Body of pancreas (tissue), 4 donors: ENCODE measurements at places on chromosomes 5 and 9. TPM values are rescaled to one million over a fixed set of nuclear protein-coding genes. Genes with fewer than 3 reads are reported as not detected.

DNA sequence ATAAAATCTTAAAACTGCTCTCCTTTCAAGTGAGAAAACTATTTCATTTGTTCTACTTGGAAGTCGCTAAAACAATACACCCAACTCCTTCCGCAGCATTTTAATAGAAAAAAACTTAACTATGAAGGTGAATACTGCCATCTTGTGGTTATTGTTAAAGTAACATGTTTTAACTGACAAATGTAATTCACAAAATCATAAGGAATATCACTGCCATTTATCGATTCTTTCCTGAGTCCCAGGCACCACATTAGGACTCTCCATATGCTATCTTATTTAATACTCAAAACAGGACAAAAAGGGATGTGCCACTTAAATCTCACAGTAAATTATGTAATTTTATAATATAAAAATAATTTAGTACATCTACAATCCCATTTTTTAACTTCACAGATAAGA, 130.5 kb upstream of the ITGA1 start:
- no peak for DNase-seq

Gene ABCA2
- total RNA-seq = 28.7 TPM

GRCh38 chr9:124544535-124544934, 37.3 kb upstream of the NR5A1 start:
- no peak for DNase-seq

Gene RLN2
- not detected for total RNA-seq

DNA sequence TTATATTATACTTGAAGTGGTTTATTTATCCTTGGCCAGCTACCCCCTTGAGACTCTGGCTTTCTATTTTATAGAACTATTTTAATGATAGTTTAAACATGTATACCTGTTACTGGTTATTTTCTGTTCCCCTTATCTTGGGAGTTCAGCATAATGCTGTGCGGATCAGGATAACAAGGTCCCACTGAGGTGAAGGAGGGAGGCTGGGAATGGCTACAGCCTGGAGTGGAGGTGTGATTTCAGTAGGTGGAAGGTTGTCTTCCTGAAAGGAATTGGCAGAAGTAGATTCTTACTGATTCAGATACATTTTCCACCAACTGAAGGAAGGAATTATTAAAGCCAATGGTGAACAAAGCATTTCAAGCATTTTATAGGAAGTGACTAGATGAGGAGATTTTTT, 38.9 kb downstream of the PAM start:
- DNase-seq = no peak

DNA sequence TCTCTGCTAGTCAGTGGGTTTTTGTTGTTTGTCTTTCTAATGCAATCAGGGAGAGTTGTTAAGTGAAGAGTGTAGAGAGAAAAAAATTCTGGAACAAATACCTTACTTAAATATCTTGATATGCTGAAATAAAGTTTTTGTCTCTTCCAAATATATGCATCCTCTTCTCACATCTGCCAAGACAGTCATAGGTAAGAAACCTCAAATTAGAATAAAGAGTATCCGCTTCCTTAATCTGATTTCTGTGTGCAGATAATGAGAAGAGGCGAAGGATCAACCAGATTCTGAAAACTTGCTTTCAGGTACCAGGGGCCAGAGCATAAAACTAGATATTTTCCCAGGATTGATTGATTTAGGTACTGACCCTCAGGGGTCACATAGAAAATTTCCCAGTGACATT, 11.3 kb upstream of the IL6ST start:
- no peak for DNase-seq

GRCh38 chr9:76525196-76525595, 66.2 kb downstream of the GCNT1 start:
- DNase-seq = no peak

Gene CEMIP2
- total RNA-seq = 28.3 TPM

- DNase-seq = no peak
Observed at GRCh38 chr5:117072439-117072838, 497.8 kb upstream of the SEMA6A start.

DNA sequence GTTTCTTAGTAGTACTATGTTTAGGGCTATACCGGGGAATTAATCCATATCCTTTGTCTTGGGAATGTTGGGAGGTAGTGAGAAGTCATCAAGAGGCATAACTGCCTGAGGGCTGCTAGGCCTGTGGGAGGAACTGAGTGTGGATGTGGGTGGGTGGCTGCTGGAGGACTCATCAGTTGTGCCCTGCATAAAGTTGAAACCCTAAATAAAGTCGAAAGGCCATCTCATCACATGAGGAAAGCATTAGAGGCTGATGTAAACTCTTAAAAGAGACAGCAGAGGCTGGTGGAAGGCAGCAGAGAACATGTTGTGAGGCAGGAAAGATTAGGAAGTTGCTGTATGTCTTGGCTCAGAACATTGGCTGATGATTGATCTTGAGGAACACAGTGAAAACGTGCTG, 143.8 kb downstream of the MAST4 start:
- no peak for DNase-seq

DNA sequence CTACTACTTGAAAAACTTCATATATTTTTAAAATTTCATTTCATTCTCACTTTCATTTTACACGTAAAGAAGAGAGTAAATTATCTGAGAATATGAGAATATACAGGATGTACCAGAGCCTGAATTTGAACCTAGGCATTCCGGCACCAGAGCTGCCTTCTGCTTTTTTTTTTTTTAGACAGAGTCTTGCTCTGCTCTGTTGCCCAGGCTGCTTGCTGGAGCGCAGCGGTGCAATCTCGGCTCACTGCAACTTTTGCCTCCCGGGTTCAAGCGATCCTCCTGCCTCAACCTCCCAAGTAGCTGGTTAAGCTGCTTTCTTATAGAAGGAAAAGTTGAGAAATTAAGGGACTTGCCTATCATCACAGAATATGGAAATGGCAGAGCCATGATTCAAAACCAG, 540.1 kb downstream of the EBF1 start:
- no peak for DNase-seq

GRCh38 chr5:119343766-119344165, 12.1 kb upstream of the TNFAIP8 start:
- no peak for DNase-seq

- DNase-seq = no peak
Observed at GRCh38 chr5:169410996-169411783, 110.3 kb upstream of the SLIT3 start.

DNA sequence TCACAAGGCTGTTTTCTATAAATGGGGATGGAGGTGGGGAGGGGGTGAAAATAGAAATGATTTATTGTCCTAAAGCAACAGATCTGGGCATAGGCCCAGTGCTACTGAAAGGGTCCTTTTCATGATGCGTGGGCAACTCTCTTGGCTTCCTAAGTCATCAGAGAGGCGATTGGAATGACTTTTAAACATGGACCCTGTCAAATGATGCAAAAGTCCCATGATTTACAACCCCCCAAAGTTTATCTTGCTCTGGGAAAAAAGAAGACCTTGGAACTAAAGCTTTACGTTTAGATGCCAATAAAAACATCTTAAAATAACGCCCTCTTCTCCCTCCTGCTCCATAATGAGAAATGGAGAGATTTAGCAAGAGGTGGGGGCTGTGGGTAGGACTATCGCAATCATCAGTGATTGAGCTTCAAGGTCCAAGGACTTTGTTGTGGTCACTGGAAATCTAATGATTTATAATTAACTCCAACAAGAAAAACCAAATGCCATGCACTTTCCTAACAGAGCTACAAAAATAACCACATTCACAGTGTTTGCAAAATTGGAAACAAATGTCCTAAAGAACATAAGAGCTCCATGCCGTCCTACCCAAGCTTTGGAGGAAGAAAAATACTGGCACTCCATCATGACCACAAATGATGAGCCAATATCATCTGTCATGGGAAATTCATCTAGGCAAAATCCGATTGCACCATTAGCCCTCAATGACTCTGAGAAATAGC, 167.5 kb upstream of the CLINT1 start:
- DNase-seq = peak; percentile 38

Gene PCDHB15
- total RNA-seq = 3.6 TPM

- no peak for DNase-seq
Observed at GRCh38 chr5:95398989-95399388, 7.8 kb downstream of the FAM81B start.

- DNase-seq = no peak
Observed at GRCh38 chr5:135213466-135214239, 179.6 kb upstream of the PITX1 start.
